ENCODE measurements at places on chromosomes 12 and 14.

DNA sequence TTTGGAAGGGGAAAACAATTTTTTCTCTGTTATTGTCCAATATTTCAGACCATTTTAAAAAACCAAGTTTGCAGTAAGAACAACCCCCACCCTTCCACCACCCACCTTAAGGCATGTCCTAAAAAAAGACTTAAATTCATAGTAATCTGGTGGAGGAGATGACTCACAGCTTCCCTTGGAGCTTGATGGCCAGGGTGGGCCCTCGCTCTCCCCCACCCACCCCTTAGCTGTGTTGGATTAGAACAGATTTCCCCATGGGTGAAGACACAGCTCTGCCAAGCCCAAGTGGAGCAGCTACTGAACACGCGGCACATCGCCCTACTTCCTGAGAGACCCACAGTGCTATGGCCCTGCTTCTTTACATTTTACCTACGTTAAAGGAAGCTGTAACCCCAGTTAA is 140.3 kb downstream of the GCH1 start:
- DNase-seq: no peak

DNA sequence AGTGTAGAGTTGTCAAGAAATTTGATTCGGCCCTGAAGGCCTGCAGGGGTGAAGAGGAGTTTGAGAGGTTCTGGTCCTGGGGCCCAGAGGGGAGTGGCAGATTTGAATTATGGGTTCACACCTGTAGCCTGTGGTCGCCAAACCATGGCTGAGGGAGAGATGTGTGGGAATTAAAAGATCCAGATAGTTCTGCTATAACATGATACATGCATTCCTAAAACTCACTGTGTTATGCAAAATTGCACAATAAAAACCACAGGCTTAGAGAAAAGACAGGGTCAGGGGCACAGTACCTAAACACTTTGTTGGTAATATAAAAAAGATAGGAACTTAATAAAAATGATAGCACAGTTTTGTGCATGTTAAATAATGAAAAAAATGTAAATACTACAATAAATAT is 106.2 kb downstream of the TMEM30B start:
- DNase-seq: no peak

DNA sequence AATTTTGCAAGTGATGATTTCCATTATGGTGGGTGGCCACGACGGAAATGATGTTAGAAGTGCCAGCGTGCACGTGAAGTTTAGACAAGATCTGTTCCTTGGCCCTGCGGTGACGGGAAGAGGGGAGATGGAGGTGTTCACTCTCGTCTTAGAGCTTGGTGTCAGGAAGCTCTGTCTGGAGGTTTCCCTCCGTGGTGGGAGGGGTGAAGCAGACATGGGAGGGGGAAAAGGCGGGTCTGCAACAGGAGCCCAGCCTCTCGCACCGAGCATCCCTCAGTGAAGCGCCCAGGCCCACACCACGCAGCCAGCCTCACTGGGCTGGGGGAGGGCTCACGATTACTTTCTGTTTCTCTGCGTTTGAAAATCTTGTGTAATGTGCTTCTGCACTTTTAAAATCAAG is 26.3 kb downstream of the EML1 start:
- no peak for DNase-seq

- no peak for DNase-seq
These were observed 32.1 kb downstream of the CMKLR1 start for GRCh38 chr12:108307006-108307405.

Data from fibroblast of the conjunctiva (primary cell).